ENCODE measurements at places on chromosomes 12 and 14.

GRCh38 chr12:106974511-106974910 lies 12.4 kb downstream of the MTERF2 start:
- DNase-seq = peak; percentile 84

GRCh38 chr12:122023339-122024131 lies 1.9 kb downstream of the BCL7A start:
- peak; percentile 70 for DNase-seq

- DNase-seq = no peak
Observed at GRCh38 chr14:33039311-33039710, 100.6 kb downstream of the NPAS3 start.

DNA sequence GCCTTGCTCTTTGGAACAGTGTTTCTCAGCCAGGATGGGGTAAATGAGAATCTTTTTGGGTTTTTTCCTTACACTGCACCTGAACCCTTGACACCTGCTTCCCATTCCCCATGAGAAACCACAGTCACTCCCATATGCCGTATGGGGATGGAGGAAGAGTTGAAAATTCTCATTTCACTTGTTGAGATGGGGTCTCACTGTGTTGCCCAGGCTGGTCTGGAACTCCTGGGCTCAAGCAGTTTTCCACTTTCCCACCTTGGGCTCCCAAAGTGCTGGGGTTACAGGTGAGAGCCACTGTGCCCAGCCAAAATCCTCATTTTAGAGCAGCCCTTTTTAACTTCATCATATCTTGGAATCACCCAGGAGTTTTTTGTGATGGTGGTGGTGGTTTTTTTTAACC lies 3.7 kb downstream of the MVK start:
- no peak for DNase-seq

- DNase-seq = no peak
Observed at GRCh38 chr12:65529771-65530435, 251.4 kb downstream of the MSRB3 start.

DNA sequence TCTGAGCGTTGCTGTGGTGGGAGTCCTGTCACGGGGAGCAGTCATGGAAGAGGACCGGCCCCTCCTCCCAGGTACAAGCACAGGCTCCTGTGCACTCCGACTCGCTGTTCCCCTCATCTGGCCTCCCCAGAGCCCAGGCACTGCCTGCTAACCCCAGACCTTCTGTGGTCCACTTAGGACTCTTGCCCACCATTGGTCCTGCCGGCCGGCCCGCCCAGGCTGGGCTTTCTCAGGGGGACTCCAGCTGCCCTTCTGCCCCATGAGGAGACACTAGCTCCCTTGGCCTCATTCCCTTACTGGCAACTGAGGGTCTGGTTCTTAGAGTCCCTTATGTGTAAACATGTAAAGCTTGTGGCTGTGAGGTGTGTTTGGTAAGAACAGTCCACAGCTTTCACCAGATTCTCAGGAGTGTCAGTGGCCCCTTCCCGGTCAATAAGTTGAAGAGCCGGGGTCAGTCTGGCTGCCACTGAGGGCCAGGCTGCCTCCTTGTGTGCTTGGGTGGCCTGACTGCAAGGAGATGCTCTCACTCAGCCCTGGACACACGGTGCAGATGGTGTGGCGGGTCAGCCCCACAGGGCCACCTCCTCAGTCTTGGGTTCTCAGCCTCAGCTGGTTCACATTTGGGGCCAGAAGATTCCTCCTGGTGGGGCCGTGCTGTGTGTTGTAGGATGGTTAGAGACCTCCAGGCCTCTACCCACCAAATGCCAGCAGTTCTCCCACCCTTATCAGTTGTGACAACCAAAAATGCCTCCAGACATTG lies 43.6 kb downstream of the DDX51 start:
- DNase-seq = no peak

All from stomach (tissue), 19 donors.